RPMI8226 (cell line): ENCODE measurements at places on chromosomes 3 and 15.

- DNase-seq = peak; percentile 6
Observed at GRCh38 chr3:73868688-73869315, 244.1 kb upstream of the PDZRN3 start.

- no peak for DNase-seq
Observed at GRCh38 chr3:73060302-73060723, 1.1 kb upstream of the EBLN2 start.

- DNase-seq = no peak
Observed at GRCh38 chr3:175077216-175077615, 218.1 kb downstream of the NAALADL2 start.

- peak; percentile 14 for DNase-seq
Observed at GRCh38 chr15:91061997-91062396, 38.1 kb upstream of the SV2B start.

GRCh38 chr3:128813097-128813496 is 66.3 kb upstream of the ACAD9 start:
- no peak for DNase-seq

DNA sequence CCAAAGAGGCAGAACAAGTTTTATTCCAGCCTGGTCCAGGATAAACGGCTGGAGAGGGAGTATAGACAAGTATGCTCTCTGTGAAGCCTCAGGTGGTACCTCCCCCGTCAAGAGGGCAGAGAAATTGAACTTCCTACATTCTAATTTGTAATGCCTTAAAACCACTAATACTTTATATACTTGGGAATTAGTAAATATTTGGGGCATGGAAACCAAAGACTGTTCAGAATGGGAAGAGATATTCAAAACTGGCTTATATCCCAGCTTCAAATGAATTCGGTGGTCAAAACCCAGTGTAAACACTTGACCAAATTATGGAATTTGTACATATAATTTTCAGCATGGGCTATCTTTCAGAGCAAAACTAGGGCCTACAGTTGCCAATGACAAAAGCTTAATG is 122.6 kb downstream of the FBN1 start:
- DNase-seq = no peak

DNA sequence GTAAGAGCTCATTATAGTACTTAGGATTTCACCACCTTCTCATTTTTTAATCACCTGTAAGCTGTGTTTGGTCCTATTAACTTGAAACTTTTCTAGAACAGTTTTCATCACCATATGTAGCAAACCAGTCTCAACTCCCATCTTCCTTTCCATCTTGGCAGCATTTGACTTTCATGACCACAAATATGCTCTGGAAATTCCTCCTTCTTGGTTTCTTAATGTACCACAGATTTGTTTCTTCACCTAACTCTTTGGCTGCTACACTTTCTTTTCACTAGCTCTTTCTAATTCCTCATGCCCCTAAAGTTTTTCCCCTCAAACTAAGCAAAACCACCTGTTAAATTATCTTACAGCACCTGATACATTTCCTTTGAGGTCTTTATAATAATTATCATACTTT is 13.2 kb upstream of the NMB start:
- DNase-seq = no peak

GRCh38 chr15:62569460-62570404 is 404.6 kb upstream of the C2CD4B start:
- DNase-seq = no peak

DNA sequence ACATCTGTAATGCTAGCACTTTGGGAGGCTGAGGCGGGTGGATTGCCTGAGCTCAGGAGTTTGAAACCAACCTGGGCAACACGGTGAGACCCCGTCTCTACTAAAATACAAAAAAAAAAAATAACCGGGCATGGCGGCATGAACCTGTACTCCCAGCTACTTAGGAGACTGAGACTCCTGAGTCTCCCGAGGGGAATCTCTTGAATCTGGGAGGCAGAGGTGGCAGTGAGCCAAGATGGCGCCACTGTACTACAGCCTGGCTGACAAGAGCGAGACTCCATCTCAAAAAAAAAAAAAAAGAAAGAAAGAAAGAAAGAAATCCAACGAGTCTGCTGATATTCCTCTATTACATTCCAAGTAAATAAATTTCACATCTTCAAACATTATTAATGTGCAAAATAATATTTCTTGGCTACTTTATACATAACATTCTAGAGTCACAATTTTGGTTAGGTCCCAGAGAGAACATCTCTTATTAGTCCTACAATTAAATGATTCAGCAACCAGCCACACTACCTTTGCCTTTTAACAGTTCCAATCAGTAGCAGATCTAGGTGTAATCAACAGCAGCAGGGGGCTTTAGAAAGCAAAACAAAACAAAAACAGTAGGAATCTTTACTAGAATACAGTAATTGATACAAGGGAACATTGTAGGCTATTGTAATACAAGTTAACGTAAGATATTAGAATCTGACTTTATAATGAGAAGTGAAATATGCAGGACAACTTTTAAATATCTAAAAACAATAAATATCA is 195.8 kb downstream of the TBC1D5 start:
- no peak for DNase-seq

DNA sequence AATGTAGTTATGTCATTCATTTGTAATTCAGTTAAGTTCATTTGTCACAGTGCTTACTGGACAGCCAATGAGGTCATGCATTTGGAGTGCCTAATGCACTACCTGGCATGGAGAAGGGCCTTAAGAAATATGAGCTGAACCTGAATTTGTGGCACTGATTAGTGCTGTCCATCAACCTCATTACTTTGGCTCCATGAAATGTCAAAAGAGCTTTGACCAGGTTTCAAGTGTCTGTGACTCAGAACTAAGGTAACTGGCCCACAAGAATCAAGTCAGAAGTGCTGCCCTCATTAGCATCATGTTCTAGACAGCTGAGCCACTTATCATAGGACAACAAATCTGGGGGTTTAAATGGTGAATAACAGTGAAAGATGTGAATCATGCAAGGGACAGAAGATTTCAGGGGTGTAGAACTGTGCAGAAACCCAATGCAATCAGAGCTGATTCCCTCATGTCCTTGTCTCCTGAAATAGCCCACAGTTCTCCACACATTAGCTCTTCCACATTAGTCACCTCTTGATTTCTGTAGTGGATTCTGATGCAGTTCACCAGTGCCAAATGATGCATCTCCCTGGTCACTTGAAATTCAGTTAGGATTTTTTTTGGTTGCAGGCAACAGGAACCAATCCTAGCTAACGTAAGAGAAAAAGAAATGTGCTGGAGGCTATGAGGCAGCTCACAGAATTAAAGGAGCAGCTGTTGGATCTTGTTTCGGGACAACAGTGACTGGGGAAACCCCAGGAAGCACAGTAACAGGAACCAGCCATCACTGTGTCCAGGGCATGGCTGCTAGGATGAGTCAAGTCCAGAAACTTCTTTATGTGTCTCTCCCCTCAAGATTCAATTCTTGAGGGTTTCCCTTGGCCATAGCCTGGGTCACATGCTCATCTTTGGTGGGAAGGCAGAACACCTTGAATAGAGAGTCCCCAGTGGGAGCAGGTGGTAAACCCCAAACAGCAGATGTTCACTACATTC is 38.7 kb downstream of the CHST2 start:
- no peak for DNase-seq

GRCh38 chr3:123743121-123743520 is 141.0 kb downstream of the MYLK start:
- no peak for DNase-seq

GRCh38 chr3:3107858-3108257 is 2.3 kb downstream of the IL5RA start:
- no peak for DNase-seq

DNA sequence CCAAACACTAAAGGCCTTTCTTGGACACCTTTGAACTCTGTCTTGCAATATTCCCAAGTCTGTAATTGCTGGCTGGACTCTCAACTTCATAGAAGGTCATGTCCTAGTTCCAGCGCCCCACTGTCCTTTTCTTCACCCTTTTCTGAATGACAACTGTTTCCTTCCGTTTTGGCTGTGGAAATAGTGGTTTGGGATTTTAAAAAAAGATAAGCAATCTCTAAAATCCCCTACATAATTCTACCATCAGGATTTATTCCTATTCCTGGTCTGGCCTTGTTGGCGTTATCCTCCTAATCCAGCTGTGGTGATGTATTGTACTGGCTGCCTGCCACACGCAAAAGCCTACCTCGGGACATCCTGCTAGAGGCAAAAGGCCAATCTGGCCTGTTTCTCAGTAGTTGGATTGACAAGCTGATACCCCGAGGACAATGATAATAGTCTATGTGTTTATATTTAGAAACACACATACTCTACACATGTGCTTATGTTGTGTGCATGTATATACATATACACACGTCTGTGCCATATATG is 440.3 kb upstream of the DPH6 start:
- no peak for DNase-seq

DNA sequence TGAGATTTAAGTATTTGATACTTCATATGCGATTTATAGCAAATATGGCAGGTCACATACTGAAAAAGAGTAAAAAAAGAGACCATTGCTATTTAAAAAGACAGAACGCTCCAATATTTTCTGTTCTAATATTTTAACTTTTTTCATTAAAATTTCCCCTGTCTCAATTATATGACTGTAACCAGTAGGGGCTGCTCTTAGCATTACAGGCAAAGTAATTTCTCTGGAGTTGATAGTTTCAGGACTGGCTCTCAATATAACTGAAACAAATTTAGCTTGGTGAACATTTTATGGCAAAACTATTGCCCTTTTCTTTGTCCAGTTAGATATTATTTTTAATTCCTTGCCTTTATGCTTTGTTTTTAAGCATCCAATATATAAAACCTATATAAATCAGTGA is 286.3 kb upstream of the ROBO2 start:
- no peak for DNase-seq

GRCh38 chr3:139355891-139356290 is 12.1 kb downstream of the MRPS22 start:
- DNase-seq = no peak

DNA sequence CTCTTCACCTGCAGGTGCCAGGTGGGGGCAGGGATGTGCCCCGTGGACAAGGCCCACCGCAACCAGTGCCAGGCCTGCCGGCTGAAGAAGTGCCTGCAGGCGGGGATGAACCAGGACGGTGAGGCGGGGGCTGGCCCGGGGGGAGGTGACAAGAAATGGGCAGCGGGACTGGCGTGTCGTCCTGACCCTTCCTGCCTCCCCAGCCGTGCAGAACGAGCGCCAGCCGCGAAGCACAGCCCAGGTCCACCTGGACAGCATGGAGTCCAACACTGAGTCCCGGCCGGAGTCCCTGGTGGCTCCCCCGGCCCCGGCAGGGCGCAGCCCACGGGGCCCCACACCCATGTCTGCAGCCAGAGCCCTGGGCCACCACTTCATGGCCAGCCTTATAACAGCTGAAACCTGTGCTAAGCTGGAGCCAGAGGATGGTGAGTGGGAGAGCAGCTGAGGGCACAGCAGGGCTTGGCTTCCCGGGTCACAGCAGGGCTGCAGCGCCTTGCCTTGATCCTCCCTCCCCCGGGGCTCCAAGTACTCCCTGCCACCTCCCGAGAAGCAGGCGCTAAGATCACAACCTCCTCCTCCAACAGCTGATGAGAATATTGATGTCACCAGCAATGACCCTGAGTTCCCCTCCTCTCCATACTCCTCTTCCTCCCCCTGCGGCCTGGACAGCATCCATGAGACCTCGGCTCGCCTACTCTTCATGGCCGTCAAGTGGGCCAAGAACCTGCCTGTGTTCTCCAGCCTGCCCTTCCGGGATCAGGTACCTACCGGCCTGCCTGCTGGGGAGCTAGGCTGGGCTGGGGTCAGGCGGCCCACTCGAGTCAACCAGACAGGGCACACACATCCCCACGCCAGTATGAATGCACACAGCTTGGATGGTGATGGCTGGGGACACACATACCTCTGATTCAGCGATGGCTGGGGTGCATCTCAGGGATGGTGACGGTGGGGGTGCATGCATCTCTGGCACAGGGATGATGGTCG is 1.7 kb downstream of the NR2E3 start:
- DNase-seq = no peak

DNA sequence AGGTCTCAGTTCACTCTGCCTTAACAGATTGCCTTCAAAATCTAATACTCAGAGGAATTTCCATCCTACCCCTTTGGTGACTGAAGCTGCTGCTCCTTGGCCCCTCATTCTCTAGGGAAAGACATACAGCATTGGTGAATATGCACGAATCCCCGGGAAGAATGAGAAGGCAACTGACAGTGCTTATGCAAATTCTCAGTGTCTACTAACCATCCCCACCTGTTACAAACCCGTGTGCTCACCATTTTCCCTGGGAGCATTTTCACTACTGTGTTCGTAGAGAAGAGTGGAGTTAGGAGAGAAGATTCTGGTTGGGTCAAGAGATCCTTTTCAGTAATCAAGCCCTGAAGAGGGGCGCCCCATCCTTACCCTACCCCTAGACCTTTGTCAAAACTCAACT is 37.7 kb downstream of the SYNM start:
- DNase-seq = no peak

- peak; percentile 42 for DNase-seq
Observed at GRCh38 chr15:76866716-76867321, 38.3 kb downstream of the SCAPER start.

DNA sequence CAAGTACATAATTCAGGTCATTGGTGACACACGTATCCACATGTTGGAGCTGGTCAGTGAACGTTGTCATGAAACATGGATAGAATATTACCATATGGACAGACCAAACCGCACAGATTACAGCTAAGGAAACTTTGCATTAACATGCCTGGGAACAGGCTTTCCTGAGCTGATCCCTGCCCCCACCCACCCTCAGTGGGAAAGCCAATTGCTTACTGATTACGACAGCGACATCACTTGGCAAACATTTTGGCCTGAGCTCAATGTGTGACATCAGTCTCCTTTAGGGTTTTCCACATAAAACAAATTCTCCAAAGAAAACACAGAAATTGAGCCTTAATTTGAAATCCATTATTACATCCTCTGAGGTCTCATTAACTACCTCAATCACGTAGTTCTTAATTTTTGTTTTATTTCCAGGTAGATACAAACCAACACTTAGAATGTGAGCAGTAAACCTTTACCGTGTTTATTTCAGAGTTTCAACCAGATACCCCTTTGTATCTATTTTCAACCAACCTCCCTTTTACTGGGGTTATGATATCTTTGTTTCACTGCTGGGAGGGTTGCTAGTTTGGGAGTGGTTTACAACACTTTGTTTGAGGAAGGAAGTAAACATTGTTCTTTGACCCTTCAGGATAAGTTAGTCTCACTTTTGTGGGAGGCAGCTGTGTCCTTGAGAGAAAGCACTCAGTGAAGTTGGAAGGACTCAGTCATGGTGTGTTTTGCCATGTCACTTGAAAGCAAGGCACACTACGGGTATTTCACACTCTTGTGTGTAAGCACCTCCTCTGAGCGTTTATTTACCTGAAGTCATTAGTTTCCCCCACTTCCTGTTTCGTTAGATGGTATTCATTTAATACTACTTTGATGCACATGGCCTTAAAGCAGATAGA is 103.1 kb downstream of the CMSS1 start:
- DNase-seq = no peak
